ENCODE measurements at places on chromosomes 3 and 15.

DNA sequence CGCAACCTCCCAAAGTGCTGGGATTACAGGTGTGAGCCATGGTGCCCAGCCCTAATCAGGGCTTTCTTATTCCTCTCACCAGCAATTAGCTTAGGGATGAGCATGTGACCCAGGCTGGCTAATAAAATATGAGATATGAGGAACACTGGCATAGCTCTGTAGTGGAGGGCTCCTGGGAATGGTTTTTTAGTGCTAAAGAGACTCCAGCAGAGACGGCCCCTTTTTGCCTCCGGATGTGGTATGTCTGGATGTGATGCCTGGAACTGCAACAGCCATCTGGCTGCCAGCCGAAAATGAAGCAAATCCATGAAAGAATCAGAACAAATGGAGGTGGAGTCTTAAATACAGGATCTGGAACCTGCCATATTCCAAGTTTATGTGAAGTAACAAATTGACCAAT is 69.1 kb upstream of the MAGI1 start:
- no peak for DNase-seq

DNA sequence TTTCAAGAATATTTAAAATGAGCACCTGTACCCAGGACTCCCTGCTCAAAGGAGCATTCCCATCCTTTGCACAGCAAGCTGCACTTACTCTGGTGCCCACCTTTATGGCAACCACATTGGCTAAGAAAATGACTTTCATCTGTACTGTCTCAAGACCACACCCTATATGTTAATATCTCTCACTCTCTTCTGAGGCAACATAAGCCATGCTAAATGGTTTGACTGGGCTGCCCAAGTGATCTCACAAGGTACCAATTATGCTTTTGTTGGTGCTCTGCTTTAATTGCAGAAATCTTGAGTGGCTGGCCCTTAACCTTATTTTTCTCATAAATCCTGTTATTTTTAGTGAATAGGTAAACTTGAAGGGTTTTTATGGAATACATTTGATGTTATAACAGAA is 17.7 kb downstream of the RYK start:
- DNase-seq = no peak

- peak; percentile 45 for DNase-seq
Observed at GRCh38 chr3:18438586-18438985, 13.4 kb upstream of the SATB1 start.

- no peak for DNase-seq
Observed at GRCh38 chr3:144839991-144840390, 868.4 kb downstream of the DIPK2A start.

DNA sequence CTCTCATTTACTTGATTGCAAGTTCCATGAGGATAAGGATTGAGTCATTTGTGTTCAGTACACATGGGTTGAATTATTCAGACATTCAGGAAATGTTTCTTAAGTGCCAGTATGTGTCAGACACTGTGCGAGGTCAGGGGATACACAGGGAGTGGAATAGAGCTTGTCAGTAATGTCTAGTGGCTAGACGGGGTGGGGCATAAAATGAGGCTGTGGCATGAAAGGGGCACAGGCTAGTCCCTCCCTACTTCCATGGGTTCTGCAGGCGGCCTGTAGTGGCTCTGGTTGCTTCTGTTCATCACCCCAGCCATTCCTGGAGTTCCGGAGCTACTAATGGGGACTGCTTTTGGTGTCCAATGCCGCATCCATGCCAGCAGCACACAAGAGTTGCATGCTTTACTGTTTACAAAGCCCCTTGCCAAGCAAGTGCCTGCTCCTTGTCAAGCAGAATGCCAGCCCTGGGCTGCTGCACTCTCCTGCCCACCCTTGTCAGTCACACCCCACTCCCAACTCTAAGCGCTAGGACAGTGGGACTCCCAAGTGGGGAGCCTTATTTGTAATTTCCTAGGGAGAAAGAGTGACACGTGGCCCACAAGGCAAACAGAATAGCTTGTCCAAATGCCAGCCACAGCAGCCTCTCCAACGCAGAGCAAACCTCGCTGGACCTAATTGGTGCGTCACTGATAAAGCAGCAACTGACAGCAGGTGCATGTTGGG is 70.8 kb downstream of the RAB11A start:
- no peak for DNase-seq

DNA sequence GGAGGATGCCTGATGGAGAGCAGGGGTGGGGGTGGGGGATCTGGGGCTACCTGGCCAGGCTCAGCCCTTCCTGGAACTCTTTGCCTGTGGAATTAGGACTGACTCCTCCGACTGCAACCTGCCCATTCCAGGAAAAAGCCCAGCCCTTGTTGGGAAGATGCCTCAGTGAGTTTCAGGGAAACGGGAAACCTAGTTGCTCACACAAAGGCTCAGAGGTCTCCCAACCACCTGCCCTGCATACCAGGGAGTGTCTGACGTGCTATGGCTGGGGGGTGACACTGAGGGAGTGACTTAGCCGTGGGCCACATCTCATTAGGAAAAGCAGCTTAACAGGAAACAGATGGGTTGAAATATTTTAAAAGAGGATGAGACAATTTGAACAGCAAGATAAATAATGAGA is 27.9 kb downstream of the CYP8B1 start:
- no peak for DNase-seq

GRCh38 chr3:12132881-12133280 is 25.8 kb downstream of the TIMP4 start:
- no peak for DNase-seq

DNA sequence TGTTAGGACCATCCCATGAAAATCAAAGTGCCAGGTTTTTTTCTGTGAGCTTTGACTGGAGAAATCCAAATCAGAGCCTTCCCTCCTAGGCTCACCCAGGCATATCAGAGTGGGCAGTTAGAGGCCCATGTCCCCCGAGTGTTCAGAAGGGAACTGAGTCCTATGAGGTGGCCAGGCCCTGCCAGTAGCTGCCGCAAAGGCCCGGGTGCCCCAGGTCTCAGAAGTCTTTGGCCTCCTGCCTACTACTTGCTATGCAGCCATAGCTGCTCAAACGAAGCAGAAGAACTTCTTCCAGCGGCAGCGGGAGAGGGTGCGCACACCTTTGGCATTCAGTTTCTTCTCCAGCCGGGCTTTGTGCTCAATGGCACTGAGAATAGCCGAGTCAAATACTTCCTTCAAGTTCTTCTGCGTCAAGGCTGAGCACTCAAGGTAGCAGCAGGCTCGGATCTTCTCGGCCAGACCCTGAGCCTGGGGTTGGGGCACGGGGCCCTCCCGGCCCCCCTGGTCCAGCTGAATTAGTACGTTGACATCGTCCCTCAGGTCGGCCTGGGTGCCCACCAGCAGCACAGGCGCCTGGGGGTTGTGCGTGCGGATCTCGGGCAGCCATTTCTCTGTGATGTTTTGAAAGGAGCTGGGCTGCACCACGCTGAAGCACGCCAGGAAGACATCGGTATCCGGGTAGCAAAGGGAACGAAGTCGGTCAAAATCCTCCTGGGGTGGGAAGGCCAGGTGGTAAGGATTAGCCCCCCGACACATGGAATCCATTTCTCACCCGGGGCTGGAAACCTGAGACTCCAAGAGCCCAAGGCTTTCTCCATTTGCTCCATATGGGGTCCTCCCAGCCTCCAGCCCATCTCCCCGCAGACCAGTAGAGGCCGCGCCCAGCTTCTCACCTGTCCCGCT is 992 bp downstream of the RHOV start:
- no peak for DNase-seq

- no peak for DNase-seq
Observed at GRCh38 chr15:101723171-101723873, 951 bp downstream of the TARS3 start.

- no peak for DNase-seq
Observed at GRCh38 chr15:27853624-27854455, 245.3 kb downstream of the OCA2 start.

- DNase-seq = no peak
Observed at GRCh38 chr3:135907422-135908165, 57.9 kb upstream of the PPP2R3A start.

GRCh38 chr3:150793641-150794040 is 30.7 kb upstream of the SIAH2 start:
- DNase-seq = no peak

- no peak for DNase-seq
Observed at GRCh38 chr3:160381470-160381869, 17.6 kb downstream of the IFT80 start.

GRCh38 chr3:150014782-150015181 is 44.1 kb upstream of the PFN2 start:
- DNase-seq = no peak

- no peak for DNase-seq
Observed at GRCh38 chr3:143060906-143061305, 58.7 kb upstream of the CHST2 start.

GRCh38 chr3:105431200-105431599 is 64.5 kb downstream of the ALCAM start:
- no peak for DNase-seq

- DNase-seq = no peak
Observed at GRCh38 chr3:101384426-101384825, 64.1 kb upstream of the IMPG2 start.

DNA sequence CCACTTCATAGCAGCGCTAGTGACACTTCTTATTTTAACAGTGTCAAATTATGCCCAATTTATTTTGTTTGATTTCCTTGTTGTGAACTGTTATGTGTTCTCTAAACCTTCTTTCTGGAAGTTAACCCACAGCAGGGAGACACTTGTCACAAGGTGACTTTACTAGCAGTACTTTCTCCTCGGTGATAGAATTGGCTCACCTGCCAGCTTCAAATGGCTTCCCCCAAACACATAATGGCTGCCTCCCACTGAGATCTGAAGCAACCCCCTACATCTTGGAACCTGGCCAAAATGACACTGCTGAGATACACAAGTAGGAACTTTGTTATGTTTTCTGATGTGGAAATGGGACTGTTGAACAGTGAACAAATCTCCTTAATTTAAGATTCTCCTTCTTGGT is 238.8 kb upstream of the DPH6 start:
- no peak for DNase-seq

GRCh38 chr3:42062464-42062863 is 28.7 kb upstream of the TRAK1 start:
- DNase-seq = no peak
